Glomerular endothelial cell (primary cell): ENCODE measurements at places on chromosomes 16 and 17. TPM values are rescaled to one million over a fixed set of nuclear protein-coding genes. Genes with fewer than 3 reads are reported as not detected.

GRCh38 chr16:81634380-81635062 is 144.6 kb upstream of the PLCG2 start:
- DNase-seq, result no peak

GRCh38 chr17:39173080-39173479 is 7.1 kb upstream of the ARL5C start:
- no peak for DNase-seq

CES1 gene
- total RNA-seq, result not detected in 2 replicates

ITGAD gene
- not detected in 2 replicates for total RNA-seq

GP2 gene
- not detected in 2 replicates for total RNA-seq

OR3A3 gene
- total RNA-seq, result not detected in 2 replicates

DNA sequence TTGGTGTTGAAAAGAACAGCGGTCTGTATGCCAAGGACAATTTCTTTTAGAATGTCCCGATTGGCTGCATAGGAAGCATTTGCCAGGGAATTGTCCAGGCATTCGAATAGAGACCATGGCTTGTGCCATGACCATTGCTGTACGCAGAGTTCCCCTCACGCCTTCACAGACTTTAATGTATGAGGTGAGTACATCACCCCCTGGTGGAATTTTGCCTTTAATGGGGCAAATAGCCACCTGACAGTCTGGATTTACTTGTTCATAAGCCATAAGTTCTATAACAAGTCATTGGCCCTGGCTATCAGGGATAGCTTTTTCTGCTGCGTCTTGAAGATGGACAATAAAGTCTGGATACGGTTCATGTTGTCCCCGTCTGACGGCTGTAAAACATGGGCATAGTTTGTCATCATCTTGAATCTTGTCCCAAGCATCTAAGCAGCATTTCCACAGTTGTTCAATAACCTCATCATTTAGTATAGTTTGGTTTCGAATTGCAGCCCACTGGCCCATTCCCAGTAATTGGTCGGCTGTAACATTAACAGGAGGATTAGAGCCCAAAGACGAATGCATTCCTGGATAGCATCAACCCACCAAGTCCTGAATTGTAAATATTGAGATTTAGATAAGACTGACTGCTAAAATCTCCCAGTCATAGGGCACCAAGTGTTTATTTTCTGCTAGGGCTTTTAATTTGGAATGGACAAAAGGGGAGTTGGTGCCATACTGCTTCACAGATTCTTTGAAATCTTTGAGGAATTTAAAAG is 67.7 kb upstream of the ARL4D start:
- no peak for DNase-seq

DNA sequence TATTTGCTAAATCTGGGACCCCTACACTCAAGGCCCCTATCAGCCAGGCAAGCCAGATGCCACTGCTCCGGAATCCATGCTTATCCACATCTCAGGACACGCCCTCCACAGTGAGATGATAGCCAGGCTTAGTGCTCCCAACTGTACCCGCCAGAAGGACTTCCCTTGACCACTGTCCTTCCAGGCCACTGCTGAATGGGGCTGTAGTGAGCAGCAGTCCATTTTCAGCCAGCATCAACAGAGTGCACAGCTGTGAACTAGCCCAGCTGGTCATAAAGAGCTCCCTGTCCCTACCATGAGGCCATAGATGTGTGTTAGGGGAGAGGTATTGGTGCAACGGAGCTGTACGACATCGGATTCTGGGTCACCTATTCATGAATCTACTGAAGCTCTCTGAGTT is 13.0 kb upstream of the MED9 start:
- DNase-seq, result no peak

MT1G gene
- total RNA-seq, result not detected in 2 replicates

DNA sequence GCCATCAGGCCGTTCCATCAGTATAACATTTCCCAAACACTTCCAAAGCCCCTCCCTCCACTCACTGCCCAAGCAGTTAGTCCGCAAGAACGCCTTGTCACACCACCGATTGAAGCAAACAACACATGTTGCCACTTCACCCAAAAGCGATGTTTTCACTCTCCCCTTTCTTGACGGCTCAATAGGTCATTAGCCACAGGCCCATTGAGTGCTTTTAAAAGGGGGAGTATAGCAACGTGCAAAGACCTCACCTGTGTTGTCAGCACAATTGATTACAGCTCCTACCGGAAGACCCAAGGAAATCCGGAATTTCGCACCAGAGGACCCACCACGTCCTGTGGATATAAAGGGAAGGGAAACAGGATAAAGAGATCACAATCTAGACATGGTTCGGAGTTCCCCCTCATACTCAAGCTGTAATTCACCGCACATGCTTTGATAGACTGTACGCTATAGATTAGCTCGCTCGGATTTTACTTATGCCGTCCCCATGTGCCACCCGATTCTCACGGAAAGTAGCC is 690 bp downstream of the RPL23 start:
- no peak for DNase-seq

DNA sequence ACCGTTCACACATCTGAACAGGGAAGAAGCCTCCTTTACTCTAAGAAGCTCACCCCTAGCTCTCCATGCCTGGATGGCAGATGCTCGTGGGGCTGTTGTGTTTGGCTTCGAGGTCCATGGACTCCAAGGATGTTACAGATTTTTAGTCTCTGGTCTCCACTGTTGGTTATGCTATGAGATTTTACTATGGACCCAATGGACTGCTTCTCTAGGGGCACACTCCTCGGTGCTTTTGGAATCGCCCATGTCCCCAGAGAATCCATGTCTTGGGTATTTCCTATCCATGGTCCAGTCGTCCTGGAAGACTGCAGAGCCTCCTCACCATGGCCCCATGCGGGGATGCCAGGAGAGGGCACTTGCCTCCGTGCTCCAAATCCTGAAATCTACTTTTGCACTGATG is 83.4 kb downstream of the KCNJ12 start:
- no peak for DNase-seq

DNA sequence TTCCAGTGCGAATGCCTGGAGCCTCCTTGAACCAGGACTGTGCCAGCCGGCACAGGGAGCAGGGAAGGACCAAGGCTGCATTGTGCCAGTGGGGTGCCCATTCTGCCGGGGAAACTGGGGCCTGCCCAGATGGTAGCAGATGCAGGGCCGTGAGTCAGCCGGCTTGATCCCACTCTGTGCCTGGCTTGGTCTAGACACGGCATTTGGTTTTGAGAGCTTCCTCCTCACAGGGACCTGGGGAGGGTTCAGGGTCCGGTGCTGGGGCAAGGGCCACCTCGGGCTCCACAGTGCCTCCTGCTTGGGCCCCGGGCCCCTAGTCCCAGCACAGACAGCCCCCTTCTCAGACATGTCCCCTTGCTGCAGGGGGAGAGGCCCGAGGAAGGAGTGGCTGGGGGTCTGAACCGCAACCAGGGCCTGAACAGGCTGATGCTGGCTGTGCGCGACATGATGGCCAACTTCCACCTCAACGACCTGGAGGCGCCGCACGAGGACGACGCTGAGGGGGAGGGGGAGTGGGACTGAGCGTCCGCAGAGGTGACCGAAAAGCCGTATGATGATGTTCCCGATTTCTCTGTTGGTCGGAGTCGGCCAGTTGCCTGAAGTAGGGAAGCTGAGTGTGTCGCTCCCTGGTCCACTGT is 7.8 kb upstream of the MC1R start:
- no peak for DNase-seq

- DNase-seq, result no peak
Measured at GRCh38 chr16:3036726-3037315, at the start of gene BICDL2. Gene BICDL2 (minus strand): TSS chr16:3036944. CDS start chr16:3035496, 1,448 bp downstream.

GINS2 gene
- total RNA-seq, result 3.2 and 6.1 TPM in 2 replicates

ENPP7 gene
- not detected in 2 replicates for total RNA-seq

GRCh38 chr16:86949630-86950029 is 367.6 kb downstream of the C16orf95 start:
- no peak for DNase-seq

GRCh38 chr16:84479716-84480450 is 24.6 kb downstream of the MEAK7 start:
- no peak for DNase-seq

C17orf67 gene
- 1.2 and 4.4 TPM in 2 replicates for total RNA-seq

DNA sequence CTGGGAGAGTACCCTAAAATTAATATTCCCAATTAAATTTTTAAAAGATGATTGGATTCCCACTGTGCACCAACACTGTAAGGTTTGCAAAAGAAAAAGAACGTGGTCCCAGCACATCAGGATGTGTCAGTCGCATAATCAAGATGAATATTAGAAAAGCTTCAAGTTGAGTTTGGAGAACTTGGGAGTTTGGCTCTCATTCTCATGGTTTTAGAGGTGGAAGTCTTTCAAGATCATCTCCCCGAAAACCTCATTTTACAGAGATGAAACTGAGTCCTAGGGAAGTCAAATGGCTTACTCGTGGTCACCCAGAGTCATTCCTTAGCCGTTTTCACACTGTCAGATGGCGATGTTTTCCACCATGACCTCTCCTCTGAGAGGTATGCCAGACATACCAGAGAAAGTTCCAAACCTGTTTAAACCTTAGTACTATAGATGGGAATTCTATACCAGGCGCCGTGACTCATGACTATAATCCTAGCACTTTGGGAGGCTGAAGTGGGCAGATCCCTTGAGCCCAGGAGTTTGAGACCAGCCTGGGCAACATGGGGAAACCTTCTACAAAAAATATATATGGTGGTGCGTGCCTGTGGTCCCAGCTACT is 1.2 kb downstream of the SEC14L1 start:
- no peak for DNase-seq

DNA sequence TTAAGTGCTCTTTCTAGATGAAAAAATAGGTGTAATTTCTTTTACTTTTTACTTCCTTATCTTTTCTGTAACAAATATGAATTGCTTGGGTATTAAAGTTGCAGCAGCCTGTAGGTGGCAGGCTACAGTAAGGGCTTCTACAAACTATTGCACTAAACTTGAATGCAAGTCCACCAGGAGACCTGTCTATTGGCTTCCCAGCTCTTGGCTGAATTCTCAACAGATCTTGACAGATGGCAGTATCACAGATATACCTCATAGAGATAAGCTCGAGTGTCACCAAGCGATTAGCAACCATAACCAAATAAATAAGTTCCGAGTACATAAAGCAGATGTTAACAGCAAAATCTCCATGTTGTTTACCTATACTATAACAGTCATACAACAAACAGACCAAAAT is 5.9 kb downstream of the BBS2 start:
- peak; percentile 42 for DNase-seq

NEUROD2 gene
- not detected in 2 replicates for total RNA-seq
